Psoas muscle (tissue), 8 donors: ENCODE measurements at places on chromosomes 2 and 18. TPM values are rescaled to one million over a fixed set of nuclear protein-coding genes. Genes with fewer than 3 reads are reported as not detected.

GRCh38 chr2:172884336-172884735 is 148.7 kb downstream of the RAPGEF4 start:
- H3K27ac ChIP-seq: no peak overlapping the region
- no peak overlapping the region for H3K4me3 ChIP-seq
- H3K36me3 ChIP-seq: no peaks in the 10 kb centered on the region
- no peaks in the 10 kb centered on the region for H3K27me3 ChIP-seq
- DNase-seq: no peak

GRCh38 chr18:595068-595467 is 1.7 kb upstream of the CLUL1 start:
- no peak overlapping the region for H3K4me3 ChIP-seq
- no peaks in the 10 kb centered on the region for H3K27me3 ChIP-seq
- no peaks in the 10 kb centered on the region for H3K36me3 ChIP-seq
- H3K27ac ChIP-seq: no peak overlapping the region
- no peak for DNase-seq
- H3K4me1 ChIP-seq: no peaks in the 10 kb centered on the region

GRCh38 chr2:109031476-109032228 is 42.6 kb upstream of the EDAR start:
- peak; percentile 40 for DNase-seq
- no peak overlapping the region for H3K27ac ChIP-seq
- H3K27me3 ChIP-seq: peaks cover 3% of the 10 kb centered on the region
- peak overlapping the region; percentile 62 for H3K4me3 ChIP-seq
- H3K36me3 ChIP-seq: no peaks in the 10 kb centered on the region

WNT10A gene
- not detected for total RNA-seq

COL3A1 gene
- total RNA-seq: 73.1 TPM

CAPN14 gene
- total RNA-seq: not detected

PLCL1 gene
- 17.3 TPM for total RNA-seq
